ENCODE measurements at places on chromosomes 16 and 17.
A peak's percentile ranks its signal among the peaks of the same experiment; 100 is the strongest.

GRCh38 chr17:79325709-79326430 is 251.2 kb downstream of the ENGASE start:
- no peak for DNase-seq

DNA sequence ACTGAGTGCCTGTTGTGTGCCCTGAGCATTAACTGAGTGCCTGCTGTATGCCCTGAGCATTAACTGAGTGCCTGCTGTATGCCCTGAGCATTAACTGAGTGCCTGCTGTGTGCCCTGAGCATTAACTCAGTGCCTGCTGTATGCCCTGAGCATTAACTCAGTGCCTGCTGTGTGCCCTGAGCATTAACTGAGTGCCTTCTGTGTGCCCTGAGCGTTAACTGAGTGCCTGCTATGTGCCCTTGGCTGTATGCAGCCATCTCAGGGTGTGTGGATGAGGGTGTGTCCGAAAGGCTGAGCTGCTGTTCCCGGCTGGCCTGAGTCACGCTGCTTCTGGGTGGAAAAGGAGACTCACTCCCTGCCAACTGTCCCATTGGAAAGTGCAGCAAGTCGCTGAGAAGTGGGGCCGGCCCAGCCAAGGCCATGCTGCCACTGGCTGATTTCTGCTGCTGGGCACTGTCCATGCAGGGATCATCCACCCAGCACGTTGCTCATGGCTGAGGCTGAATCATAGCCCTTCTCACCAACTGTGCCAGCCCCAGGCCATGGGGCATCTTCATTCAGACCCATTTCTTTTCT is 113.8 kb downstream of the OR1D5 start:
- peak; percentile 76 for DNase-seq

- no peak for DNase-seq
These were observed at the start of gene SMIM22 for GRCh38 chr16:4795181-4795827. Gene SMIM22, plus strand, starts transcription at chr16:4795369. Its CDS starts 366 bp downstream, at chr16:4795735.

- peak; percentile 31 for DNase-seq
These were observed 11.8 kb downstream of the GNAO1 start for GRCh38 chr16:56203052-56203451.

DNA sequence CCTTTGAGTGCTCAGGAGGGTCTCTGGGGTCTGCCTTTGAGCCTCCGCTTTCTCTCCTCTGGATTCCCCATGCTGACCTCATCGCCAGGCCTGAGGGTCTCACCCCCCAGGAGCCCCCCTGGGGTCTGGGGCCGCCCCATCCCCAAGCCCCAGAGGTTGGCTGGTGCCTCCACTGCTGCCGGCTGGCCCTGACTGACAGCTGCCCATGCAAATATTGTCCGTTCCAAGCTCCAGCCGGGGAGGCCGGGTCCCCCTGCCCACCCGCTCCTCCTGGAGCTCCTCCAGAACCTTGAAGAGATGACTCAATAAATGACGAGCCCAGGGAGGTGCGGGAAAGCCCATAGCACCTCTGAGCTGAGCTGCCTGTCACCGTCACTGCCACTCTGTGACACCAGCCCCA is 173.8 kb downstream of the RBFOX3 start:
- DNase-seq, result no peak

DNA sequence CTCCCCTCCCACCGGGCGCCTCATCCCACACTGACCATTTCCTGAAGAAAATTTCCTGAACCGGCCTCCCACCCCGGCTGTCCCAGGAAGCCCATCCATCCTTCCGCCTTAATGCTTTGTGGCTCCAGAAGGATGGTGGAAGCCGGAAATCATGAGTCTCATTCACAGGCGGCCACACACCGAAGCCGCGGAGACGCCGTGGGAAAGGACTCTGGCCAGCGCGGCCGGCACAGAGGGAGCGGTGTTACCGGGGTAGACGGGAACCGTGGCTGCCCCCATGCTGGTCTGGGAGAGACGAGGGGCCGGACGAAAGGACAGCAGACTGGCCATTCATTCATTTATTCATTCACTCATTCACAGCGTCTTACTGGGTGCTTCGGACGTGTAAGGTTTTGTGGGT is 326.8 kb downstream of the SEC14L1 start:
- no peak for DNase-seq

- DNase-seq, result no peak
These were observed 58.5 kb downstream of the BANP start for GRCh38 chr16:88009563-88010342.

- no peak for DNase-seq
These were observed 265.0 kb downstream of the CPPED1 start for GRCh38 chr16:12538667-12539091.

GRCh38 chr16:61576476-61576875 is 459.8 kb downstream of the CDH8 start:
- no peak for DNase-seq

DNA sequence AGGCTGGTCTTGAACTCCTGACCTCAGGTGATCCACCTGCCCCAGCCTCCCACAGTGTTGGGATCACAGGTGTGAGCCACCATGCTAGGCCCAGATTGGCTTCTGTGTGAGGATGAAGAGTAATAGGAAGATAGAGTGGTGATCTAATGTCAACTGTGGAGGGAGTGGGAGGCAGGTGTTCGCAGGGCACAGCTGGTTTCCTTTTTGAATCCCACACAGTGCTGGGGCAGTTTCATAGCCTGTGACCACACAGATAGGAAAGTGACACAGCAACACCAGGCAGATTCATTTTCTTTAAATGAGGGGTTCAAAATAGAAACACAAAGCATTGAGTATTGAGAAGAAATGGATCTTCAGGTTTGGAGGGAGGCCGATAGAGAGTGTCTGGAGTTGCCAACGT is 540.3 kb downstream of the WWOX start:
- no peak for DNase-seq
